ENCODE measurements at places on chromosomes 7 and 10.

DNA sequence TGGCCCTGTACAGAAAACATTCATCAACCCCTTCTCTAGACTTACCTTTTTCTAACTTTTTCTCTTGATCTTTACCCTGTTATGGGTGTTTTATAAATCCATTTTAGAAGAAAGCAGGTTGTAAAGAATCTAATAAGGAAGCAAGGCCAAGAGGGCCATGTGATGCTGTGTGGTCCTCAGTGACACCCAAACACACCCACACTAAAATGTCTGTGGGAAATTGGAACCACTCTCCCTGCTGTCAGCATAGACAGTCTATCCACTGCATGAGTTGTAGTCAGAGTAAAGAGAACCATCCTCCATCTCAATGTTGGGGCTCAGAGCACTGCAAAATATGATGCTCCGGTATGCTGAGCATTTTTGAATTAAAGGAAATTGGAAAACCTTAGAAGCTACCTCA, 235.5 kb downstream of the SKIDA1 start:
- H3K36me3 ChIP-seq = no peaks in the 10 kb centered on the region
- peaks cover 24% of the 10 kb centered on the region for H3K4me1 ChIP-seq
- H3K27ac ChIP-seq = no peak overlapping the region
- H3K4me3 ChIP-seq = no peak overlapping the region

DNA sequence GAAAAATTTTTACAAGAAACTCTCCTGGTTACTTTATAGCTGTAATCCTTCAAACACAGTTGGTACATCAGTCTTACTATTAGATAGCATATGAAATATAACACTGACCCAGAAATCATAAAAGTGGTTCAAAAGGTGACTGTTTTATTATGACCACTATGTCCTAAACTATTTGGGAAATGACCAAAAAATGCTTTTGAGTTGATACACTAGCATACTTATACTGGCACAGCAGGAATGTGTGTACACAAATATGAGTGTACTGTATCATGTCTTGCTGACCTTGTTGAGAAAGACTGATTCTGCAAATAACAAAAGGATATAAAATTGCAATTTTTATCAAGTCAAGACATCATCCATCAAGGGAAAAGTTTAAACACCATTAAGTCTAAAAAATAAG, 24.3 kb downstream of the CSTF2T start:
- no peaks in the 10 kb centered on the region for H3K4me1 ChIP-seq
- peaks cover 23% of the 10 kb centered on the region for H3K27me3 ChIP-seq
- H3K4me3 ChIP-seq = no peak overlapping the region

- no peaks in the 10 kb centered on the region for H3K4me1 ChIP-seq
- H3K27ac ChIP-seq = no peak overlapping the region
- no peak for DNase-seq
- H3K36me3 ChIP-seq = no peaks in the 10 kb centered on the region
Observed at GRCh38 chr10:128865436-128866195, 601.4 kb upstream of the MGMT start.

GRCh38 chr10:109275960-109276359, 647.4 kb downstream of the XPNPEP1 start:
- no peaks in the 10 kb centered on the region for H3K27me3 ChIP-seq
- H3K36me3 ChIP-seq = no peaks in the 10 kb centered on the region
- no peaks in the 10 kb centered on the region for H3K4me1 ChIP-seq
- H3K27ac ChIP-seq = no peak overlapping the region
- peak; percentile 22 for DNase-seq

- DNase-seq = no peak
- H3K36me3 ChIP-seq = no peaks in the 10 kb centered on the region
- H3K4me3 ChIP-seq = no peak overlapping the region
- H3K27ac ChIP-seq = no peak overlapping the region
- H3K27me3 ChIP-seq = no peaks in the 10 kb centered on the region
- no peaks in the 10 kb centered on the region for H3K4me1 ChIP-seq
Observed at GRCh38 chr7:17985473-17986239, 42.0 kb downstream of the PRPS1L1 start.

GRCh38 chr10:127527891-127528290, 21.2 kb upstream of the NPS start:
- no peaks in the 10 kb centered on the region for H3K36me3 ChIP-seq
- peak overlapping the region; percentile 83 for H3K27ac ChIP-seq
- peak; percentile 97 for DNase-seq
- no peak overlapping the region for H3K4me3 ChIP-seq

DNA sequence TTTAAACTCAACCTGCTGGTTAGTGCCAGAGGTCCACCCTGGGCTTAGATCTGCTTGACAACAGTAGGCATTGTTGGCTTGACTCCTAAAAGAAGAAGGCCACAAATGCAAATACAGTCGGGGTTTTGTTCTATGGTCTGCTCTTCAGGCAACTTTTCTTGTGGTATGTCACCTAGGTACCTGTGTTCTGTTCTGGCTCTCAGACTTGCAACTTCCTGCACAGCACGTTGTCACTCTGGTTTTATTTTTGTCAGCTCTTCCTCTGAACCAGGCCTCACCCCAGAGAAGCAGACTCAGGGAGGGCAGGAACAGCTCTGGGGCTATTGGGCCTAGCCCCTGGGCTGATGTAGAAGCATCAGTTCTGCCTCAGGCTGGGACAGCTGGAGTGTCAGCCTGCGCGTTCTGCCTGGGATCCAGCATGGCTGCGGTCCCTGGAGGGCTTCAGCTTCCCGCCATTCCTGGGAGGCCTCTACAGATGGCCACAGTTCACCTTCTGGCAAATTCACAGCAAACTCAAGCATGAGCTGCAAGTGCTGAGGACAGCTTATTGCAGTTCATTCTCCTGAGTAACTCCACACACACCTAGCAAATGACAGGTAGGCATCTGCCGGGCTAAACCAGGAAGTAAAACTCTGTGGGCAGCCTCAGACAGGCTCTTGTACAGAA, 11.0 kb upstream of the PDCD4 start:
- H3K4me1 ChIP-seq = peaks cover 22% of the 10 kb centered on the region
- no peaks in the 10 kb centered on the region for H3K27me3 ChIP-seq
- no peak for DNase-seq
- no peaks in the 10 kb centered on the region for H3K36me3 ChIP-seq
- no peak overlapping the region for H3K27ac ChIP-seq
